ENCODE measurements at places on chromosomes 13 and 19.
A peak's percentile ranks its signal among the peaks of the same experiment; 100 is the strongest.

GRCh38 chr13:102586615-102587014 is 10.2 kb upstream of the TPP2 start:
- no peak for DNase-seq

DNA sequence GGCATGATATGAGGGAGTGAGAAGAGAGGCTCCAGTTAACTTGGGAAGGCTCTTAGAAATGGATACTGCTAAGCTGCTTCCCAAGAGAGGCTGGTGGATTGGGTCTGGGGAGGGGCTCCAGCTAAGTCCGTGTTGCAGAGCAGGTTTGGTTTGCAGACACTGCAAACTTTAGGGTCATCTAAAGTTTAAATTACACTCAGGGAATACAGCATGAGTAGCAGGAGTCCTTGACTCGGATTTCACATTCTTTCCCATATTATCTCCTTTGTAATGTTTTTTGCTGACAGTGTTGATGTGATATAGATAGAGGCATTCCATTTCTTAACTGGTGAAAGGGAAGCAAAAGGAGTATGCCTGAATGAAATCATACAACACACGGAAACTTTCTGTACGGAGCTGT is 31.9 kb downstream of the SGCG start:
- DNase-seq: no peak

GRCh38 chr19:14272623-14273022 is 66.7 kb upstream of the ADGRL1 start:
- DNase-seq: no peak

- no peak for DNase-seq
These were observed 212.8 kb downstream of the RFC3 start for GRCh38 chr13:34030782-34031181.

DNA sequence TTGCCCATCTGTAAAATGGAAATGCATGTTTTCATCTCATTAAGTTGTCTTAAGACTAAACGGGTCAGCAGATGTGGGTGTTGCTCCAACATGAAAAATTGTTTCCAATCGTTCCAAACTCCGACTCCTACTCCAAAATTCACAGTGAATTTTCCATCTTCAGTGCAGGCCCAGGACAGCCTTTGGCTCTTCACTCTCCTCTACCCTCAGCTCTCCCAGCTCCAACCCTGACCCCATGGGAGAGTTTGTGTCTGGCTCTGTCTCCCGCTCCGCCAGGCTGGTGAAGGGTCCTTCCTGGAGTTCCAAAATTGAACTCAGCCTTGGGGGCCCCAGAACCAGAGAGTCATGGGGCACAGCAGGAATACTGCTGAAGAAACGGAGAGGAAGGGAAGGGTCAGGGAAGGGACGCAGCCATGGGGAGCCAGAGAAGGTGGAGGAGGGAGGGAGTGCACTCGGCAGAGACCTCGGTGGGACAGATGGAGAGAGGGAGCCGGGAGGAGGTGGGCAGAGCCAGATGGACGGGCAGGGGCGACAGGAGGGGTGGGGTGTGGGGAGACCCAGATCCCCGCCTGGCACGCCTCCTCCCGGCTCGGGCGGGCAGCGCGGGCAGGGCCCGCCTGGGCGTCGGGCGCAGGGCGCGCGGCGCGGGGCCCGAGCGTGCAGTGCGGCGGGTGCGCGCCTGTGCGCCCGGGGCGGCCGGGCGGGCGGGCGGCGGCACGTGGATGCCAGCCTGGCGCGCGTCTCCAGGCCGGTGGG is 45.6 kb downstream of the CELF5 start:
- peak; percentile 88 for DNase-seq

DNA sequence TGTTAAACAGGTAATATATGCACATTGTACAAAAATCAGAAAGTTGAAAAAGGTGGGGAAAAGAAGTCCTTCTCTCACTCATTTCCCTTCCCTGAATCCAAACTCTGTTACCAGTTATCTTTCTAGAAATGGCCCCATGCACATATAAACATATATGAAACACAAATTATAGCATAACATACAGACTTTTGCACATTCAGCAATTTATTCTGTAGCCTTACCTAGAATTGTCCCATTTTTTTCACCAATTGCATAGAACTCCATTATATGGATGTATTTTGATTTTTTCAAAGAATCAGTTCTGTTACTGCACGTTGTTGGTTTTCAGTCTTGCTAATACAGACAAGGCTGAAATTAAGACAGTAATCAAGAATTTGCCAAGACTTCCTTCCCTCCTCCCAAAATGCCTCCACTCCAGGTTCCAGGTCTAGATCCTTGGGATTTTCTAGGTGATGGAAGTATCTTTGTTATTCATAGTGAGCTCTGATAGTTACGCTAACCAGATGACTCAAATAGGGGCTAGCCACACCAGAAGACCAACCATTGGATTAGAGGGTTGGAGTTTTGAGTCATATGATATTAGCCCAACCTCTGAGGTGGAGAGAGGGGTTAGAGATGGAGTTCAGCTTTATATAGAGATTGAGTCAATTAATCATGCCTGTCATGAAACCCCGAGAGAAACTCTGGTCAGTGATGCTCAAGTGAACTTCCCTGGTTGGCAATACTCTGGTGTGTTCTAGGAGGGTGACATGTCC is 30.7 kb downstream of the GPR180 start:
- DNase-seq: no peak

- DNase-seq: no peak
These were observed 18.8 kb upstream of the MTRF1 start for GRCh38 chr13:41282129-41282571.

GRCh38 chr13:49977992-49978391 is 18.9 kb upstream of the TRIM13 start:
- no peak for DNase-seq

DNA sequence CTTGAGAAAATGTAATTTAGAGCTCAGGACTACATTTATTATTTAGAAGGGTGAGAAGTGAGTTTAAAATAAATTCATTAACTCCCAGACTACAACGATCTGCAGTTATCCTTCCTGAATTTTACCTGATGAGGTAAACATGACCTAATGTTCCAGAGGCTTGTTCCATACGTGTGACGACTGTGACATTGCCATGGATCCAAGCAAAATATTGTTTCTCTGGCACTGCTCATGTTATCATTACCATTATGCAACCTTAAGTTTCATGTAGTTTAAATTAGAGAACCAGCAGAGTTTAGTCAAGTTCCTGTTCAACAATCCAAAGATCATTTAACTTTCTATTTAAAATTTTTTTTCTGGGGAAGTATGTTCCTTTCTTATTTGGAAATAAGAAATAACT is 279.6 kb downstream of the KLF5 start:
- DNase-seq: no peak

DNA sequence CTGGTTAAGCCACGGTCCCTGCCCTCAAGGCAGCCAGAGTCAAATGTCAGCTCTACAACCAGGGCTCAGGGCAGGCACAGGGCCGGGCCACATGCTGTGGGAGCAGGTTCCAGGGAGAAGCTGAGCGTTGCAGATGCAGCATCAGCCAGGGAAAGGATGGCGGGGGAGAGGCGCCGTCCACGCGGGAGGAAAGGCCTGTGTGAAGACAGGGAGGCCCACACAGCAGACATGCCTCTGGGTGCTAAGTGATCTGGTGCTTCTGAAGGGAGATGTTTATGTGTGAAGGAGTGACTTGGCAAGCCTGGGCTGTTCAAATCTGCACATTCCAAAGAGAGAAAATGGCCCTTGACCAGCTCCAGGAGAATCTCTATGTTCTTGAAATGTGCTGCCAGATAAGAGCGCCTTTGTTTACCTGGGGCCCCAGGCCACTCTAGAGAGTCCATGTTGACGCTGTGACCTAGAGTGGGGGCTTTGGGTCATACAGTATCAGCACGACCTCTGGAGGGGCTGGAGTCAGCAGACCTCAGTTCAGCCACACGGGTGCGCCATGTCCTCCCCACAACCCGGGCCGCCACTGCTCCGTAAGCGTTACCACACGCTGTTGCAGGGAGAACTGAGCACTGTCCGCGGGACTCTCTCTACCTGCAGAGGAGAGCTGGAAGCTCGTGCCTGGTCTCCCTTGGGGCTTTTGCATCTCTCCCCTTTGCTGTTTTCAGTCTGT is 15.9 kb upstream of the ATF5 start:
- no peak for DNase-seq

DNA sequence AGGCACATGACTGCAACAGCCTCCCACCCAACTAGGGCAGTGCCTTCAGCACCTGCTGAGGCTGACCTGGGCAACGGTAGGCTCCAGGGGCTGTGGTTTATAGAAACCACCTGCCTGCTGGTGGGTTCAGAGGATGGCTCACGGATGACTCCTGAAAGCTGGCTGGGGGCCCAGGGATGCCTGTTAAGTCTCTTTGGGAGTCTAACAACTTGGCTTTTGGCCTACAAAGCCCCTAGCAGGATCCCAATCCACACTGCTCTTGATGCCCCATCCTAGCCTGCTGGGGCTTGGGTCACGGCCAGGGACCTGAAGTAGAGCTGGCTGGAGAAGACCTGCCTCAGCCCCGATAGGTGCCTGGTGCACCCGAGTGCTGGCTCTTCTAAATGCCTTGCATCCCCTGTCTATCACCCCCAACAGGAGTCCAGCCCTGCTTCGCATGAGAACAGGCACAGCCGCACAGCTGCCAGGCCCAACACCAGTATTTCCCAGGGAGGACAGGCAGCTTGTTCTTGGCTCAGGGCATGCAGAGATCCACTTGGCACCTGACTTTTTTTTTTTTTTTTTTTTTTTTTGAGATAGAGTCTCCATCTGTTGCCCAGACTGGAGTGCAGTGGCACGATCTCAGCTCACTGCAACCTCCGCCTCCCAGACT is 9.1 kb upstream of the EPHX3 start:
- peak; percentile 90 for DNase-seq

GRCh38 chr13:65613004-65613403 is 1617.1 kb downstream of the PCDH9 start:
- peak; percentile 4 for DNase-seq

- no peak for DNase-seq
These were observed 8.1 kb upstream of the FPR3 start for GRCh38 chr19:51786646-51787494.

DNA sequence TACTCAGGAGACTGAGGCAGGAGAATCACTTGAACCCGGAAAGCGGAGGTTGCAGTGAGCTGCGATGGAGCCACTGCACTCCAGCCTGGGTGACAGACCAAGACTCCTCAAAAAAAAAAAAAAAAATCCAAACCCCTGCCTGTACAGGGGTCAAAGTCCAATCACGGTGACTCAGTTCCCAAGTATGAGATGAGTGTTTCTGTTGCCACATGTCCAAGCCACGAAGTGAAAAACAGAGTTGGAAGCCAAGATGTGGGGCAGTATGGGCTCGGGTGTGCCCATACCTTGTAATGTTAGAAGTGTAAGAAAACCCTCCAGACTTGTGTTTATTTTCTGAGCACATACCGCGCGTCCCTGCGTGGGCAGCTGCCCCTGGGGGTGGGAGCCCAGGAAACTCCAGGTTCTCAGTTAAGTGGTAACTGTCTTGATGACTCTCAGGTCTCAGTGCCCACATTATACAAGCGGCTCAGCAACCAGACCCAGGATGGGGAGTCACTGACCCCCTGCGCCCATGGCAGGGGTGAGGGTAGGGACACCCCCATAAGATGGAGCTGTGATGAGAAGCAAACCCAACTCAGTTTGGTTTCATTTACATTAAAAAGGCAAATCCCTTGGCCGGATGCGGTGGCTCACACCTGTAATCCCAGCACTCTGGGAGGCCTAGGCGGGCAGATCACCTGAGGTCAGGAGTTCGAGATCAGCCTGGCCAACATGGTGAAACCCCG is 1.2 kb upstream of the GPX4 start:
- DNase-seq: no peak

DNA sequence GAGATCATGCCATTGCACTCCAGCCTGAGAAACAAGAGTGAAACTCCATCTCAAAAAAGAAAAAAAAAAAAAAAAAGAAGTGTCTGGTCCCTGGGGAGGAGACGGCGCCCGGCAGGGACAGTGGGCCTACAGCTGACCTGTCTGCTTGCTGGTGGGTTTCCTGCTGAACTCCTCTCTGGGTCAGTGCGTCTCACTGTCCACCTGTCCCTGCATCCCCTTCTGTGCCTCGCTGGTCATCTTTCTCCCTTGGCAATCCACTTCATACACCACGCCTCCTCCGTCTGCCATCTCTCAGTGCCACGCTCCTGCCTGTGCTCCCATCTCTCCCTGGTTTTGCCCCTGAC is 63.4 kb downstream of the ACSBG2 start:
- peak; percentile 77 for DNase-seq

DNA sequence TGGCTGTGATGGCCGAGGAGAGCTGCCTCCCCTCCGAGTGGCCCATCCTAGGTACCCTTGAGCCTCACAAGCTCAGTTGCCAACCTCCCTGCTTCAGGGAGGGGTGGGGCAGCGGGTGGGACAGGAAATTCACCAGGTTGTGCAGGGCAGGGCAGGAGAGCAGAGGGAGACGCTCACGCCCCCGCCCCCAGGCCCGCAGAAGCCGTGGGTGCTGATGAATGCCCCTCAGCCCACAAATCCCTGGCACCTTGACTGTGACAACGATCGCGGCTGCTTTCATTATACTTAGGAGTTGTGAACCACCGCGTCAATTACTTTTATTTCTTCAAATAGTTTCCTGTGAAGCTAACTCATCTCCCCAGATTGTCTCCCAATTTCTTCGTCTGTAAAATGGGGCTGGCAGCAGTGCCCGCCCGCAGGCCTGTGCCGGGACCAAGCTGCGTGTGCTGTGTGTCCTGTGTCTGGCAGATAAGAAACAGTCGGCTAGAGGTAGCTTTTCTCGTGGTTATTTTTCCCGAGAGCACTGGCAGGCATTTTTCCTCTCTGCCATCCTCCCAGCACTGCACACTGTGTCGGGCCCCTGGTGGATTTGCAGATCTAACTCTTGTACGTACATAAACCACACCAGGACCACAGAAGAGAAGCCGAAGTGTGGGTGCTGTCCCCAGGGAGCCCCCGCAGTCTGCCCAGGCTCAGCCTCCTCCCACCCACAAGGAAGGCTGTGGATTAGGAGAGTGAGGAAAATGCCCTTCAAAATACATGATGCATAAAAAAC is 7.9 kb upstream of the RASA3 start:
- no peak for DNase-seq

- peak; percentile 51 for DNase-seq
These were observed at the start of gene HSH2D for GRCh38 chr19:16143399-16144215. Gene HSH2D (plus strand): TSS chr19:16143685. CDS start chr19:16148751, 5,066 bp downstream.

DNA sequence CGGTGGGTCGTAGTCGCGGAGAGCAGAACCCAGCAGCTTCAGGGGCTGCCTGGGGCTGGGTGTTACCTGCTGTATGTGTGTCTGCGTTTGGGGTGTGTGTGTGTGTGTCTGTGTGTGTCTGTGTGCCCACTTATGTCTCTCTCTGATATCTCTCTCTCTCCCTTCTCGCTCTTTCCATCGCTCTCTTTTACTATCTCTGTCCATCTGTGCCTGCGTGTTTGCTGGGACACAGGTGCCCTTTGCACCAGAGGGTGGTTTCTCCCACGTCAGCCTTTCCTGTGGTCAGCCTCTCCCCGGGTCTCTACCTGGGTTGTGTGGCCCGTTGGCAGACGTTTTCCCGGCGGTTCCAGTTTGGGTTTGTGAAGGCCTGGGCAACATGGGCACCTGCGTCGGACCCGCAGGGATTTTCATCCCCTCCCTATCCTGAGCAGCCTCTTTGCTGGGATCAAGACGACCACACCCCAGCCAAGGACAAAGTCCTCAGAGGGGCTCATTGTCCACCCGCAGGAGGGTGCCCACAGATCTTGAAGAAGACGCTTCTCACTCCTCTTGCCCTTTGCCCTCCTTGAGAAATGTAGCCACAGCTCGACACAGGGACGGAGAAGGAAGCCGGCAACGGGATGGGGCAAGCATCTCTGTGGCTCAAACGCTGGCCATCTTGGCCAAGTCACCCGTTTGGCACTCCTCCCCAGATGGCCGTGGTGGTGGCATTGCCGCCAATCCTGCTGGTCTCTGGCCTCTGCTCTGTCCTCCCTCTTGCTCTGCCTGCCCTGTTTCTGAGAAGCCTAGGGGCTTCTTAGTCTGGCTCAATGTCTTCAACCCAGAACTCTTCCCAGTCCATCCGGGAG is 43.3 kb downstream of the ZNF146 start:
- DNase-seq: no peak

Measured in NCI-H2171 treated with DMSO at 0.1 percent for 48 hours (cell line).